Esophagus squamous epithelium (tissue), 5 donors: ENCODE measurements at places on chromosomes 11 and 22.

- DNase-seq = no peak
Observed at GRCh38 chr11:86741484-86741835, 58.9 kb upstream of the PRSS23 start.

GRCh38 chr11:36376009-36376887, 80.2 kb downstream of the PRR5L start:
- no peak for DNase-seq

- DNase-seq = no peak
Observed at GRCh38 chr11:116930177-116930576, 92.8 kb upstream of the APOA1 start.

DNA sequence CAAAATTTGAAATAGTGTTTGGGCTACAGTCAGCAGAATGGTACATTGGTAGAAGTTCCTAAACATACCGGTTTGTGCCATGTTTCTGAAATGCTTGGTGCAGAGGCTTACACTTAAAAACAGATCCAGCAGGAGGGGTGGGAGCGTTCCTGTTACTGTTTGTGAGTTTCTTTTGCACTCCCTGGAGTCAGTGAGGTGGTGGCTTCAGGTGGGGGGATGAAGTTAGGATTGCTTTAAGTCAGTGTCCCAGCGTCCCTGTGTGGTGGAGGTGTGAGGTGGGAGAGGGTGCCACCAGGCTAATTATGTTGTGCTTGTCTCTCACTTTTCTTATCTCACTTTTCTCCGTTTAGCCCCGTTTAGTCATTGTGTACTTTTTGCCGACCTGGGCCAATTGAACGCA, 9.7 kb downstream of the TNRC6B start:
- DNase-seq = no peak
